Immature natural killer cell (primary cell): ENCODE measurements at places on chromosomes 16 and 17.
A peak's percentile ranks its signal among the peaks of the same experiment; 100 is the strongest.

GRCh38 chr17:65750631-65751115 is 189.2 kb upstream of the AXIN2 start:
- H3K27ac ChIP-seq = no peak overlapping the region
- DNase-seq = no peak
- H3K36me3 ChIP-seq = no peaks in the 10 kb centered on the region
- H3K27me3 ChIP-seq = peaks cover 4% of the 10 kb centered on the region
- peaks cover 5% of the 10 kb centered on the region for H3K4me1 ChIP-seq

GRCh38 chr17:47685556-47686275 is 8.2 kb upstream of the TBKBP1 start:
- H3K4me3 ChIP-seq = no peak overlapping the region
- H3K36me3 ChIP-seq = peaks cover 22% of the 10 kb centered on the region
- H3K27me3 ChIP-seq = no peaks in the 10 kb centered on the region

- H3K4me1 ChIP-seq = no peaks in the 10 kb centered on the region
- H3K27me3 ChIP-seq = peaks cover 3% of the 10 kb centered on the region
- no peak overlapping the region for H3K27ac ChIP-seq
Observed at GRCh38 chr16:83946781-83947566, 6.1 kb upstream of the OSGIN1 start.

DNA sequence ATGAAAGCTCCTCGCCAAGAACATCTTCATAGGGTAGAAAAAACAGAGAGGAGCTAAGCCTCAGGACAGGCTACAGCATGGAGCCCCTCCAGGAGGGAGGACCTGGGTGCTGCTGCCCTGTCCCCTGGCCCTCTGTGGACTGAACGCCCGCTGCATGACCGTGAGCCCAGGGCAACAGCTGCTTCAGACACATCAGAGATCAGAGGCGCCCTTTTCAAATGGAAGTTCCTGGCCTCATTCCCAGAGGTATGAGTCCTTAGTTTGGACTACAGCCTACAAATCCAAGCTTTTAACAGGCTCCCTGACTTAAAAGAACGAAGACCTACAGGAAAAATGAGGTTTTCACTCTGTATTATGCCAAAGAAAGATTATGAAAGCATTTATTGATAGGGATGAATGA is 48.5 kb downstream of the ZNF18 start:
- H3K36me3 ChIP-seq = peaks cover 16% of the 10 kb centered on the region
- no peak overlapping the region for H3K27ac ChIP-seq
- no peaks in the 10 kb centered on the region for H3K4me1 ChIP-seq
- H3K4me3 ChIP-seq = no peak overlapping the region

- no peak for DNase-seq
- no peak overlapping the region for H3K27ac ChIP-seq
- peaks cover 2% of the 10 kb centered on the region for H3K27me3 ChIP-seq
- no peaks in the 10 kb centered on the region for H3K36me3 ChIP-seq
- H3K4me1 ChIP-seq = no peaks in the 10 kb centered on the region
Observed at GRCh38 chr17:53058031-53058430, 764.7 kb upstream of the KIF2B start.

GRCh38 chr17:47649972-47650524 is 329 bp downstream of the KPNB1 start:
- H3K36me3 ChIP-seq = peaks cover 12% of the 10 kb centered on the region
- peak overlapping the region; percentile 98 for H3K4me3 ChIP-seq
- no peak for DNase-seq
